Globus pallidus (tissue), 1 donor: ENCODE measurements at places on chromosomes 7 and 10.
A peak's percentile ranks its signal among the peaks of the same experiment; 100 is the strongest.

DNA sequence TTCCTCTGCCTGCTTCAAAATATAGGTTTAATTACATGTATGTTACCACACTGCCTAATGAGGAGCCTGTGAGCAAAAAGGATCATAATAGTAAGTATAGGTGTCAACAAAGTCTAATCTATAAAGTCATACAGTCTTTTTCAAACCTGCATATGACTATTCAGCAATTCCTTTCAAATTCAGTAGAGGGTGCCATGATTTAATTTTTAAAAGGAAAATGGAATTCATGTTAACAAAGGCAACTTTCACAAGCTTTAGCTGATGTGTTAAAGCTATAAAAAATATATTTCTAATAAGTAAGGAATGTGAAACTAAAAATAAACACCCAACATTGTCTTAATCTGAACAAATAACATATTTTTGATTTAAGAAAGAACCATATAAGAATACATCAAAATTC is 52.1 kb downstream of the MPP7 start:
- peak; percentile 16 for DNase-seq

GRCh38 chr7:140501966-140502365 is 22.7 kb upstream of the MKRN1 start:
- no peak for DNase-seq

GRCh38 chr7:12102527-12102926 is 108.6 kb upstream of the TMEM106B start:
- DNase-seq: no peak

- DNase-seq: no peak
These were observed 191.7 kb downstream of the RELN start for GRCh38 chr7:103797647-103798307.

DNA sequence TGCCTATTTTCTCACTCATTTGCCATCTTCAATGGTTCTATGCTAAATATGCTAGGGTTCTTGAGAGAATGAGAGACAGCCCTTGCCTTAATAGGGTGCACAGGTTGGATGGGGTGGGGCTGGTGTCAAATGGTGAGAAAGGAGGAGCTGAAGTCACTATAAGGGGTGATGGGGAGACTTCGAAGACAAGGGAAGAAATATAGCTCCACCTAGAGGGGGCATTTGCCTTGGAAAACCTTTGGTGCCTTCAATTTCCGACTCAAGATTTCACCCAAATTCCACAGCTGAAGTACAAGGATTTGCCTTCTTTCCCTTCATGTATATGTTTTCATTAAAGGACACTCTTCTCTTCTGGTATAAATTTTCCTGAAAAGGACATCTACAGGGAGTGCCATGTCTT is 5.6 kb downstream of the PTN start:
- no peak for DNase-seq

- no peak for DNase-seq
These were observed 82.8 kb upstream of the ZNF32 start for GRCh38 chr10:43731486-43731885.

DNA sequence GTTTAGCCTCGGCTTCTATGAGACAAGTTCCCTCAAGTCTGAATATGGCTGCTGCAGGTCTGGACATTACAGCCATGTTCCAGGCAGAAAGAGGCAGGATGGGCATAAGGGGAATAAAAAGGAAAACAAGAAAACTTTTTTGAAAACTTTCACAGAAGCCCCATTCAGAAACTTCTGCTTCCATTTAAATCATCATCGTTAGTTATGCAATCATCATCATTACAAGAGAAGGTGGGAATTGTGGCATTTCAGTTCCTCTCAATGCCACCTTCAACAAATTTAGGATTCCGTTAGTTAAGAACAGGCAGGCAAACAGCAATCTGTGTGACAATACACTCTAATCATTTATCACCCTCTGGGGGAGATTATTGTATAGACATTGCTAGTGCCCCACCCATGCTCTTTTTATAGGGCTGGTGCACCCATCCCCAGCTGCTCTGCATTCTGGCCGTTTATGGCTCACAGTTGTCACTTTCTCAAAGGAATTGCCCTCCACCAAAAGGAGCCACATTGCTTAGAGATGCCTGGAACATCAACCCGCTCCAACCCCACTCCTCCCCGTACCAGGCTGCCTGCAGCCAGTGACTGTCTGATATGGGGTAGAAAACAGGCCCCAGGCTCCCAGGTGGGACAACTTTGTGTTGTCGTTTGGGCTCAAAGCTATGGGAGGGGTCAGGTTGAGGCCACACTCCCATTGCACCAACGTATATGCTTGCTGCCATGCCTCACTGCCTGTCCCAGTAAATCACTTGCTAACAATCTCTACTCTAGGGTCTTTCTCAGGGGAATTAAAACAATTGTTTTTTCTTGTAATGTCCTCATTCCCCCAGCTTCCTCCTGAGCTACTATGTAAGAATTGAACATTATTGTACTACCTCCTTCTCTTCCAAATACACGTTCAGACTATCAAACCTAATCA is 24.2 kb downstream of the ITGB8 start:
- DNase-seq: no peak

DNA sequence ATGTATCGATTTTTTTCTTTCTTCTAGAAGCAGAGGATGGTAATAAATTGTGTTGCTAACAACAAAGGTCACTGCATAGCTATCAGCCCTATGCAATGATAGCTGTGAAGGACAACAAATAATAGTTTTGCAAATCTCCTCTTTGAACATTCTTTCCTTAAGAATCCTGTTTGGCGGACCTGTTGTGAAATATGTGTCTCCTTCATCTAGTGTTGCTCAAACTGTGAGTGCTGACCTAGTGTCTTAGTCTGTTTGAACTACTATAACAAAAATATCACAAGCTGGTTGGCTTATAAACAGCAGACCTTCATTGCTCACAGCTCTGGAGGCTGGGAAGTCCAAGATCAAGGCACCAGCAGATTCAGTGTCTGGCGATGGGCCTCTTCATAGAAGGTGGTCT is 53.7 kb downstream of the CAV1 start:
- no peak for DNase-seq
